IPS DF 6.9 (cell line): ENCODE measurements at places on chromosomes 12 and 14.

DNA sequence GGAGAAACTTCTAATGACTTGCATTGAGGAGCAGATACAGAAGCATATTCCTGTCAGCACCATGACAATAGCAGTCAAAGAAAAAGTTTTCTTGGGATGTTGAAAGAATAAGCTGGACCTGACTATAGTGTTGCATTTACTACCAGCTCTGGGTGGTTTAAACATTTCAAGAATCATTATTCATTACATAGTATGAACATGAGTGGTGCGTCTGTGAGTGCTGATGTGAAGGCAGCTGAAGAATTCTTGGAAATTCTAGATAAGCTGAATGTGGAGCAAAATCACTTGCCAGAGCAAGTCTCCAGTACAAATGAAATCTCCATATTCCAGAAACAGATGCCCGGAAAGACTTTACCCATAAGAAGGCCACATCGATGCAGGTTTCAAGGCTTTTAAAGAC, 45.0 kb upstream of the STAB2 start:
- no peak for DNase-seq

- no peak for DNase-seq
These were observed 186.8 kb upstream of the RBM19 start for GRCh38 chr12:114152890-114153289.

DNA sequence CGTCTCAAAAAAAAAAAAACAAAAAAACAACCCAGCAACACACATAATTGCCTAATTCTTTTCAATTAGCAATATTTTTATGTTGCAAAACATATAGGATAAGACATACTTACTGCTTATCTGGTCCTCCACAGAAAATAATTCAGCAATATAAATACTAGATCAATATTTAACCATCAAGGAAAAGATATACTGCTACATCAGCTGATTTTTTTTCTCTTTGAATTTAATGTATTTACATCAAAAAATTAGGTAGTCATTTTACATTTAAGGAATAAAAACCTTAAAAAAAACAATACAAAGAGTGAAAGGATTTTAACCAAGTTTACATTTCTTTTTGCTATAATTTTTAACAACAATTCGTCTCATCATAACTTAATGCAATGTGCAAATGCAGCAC, 28.1 kb downstream of the SPTSSA start:
- no peak for DNase-seq

GRCh38 chr12:62345667-62346066, 85.5 kb downstream of the USP15 start:
- DNase-seq = no peak

GRCh38 chr14:65069874-65070413, 32.4 kb downstream of the MAX start:
- DNase-seq = no peak

- DNase-seq = no peak
These were observed 36.0 kb downstream of the RTRAF start for GRCh38 chr14:52025310-52025709.

DNA sequence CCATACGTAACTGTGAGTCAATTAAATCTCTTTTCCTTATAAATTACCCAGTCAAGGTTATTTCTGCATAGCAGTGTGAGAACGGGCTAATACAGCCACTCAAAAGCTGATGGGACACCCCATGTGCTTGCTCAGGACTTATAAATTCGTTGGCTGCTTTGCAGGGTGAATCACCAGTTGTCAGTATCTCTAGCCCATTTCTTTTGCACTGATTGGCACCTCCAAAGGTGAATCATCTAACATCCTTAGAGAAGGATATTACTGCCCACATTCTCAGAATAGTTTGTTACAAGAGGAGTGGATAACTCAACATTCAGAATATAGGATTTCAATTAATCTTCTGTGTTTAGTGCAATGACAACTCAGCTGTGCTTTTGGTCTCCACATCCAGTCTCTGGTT, 601.5 kb downstream of the KCNH5 start:
- DNase-seq = no peak

DNA sequence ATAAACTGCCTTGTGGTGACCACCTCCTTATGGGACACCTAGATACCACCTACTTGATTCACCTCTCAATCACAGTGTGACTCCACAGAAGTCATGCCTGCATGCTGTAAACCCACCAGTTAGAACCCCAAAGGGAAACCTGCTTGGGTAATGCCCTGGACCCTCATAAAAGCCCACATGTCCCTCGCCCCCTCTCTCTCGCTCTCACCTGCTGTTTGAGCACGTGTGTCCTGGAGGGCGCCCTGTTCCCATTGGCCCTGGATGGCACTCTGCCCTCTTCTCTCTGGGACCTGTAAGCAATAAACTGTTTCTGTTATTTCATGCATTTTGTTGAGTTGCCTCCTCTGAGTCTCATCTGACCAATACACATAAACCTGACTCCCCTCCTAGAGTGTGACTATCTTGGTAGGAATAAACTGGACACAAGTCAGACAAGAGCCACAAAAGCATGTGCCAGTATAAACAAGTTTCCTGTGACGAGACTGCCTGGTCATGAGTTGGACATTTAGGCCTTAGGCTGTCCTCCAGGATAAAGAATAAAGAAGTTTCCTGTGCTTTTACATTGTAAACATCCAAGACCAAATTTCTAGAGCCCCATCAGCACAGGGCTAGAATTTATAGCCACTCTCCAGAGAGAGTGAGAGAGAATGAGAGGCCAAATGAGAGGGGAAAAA, 8.6 kb downstream of the IFI27L2 start:
- no peak for DNase-seq

DNA sequence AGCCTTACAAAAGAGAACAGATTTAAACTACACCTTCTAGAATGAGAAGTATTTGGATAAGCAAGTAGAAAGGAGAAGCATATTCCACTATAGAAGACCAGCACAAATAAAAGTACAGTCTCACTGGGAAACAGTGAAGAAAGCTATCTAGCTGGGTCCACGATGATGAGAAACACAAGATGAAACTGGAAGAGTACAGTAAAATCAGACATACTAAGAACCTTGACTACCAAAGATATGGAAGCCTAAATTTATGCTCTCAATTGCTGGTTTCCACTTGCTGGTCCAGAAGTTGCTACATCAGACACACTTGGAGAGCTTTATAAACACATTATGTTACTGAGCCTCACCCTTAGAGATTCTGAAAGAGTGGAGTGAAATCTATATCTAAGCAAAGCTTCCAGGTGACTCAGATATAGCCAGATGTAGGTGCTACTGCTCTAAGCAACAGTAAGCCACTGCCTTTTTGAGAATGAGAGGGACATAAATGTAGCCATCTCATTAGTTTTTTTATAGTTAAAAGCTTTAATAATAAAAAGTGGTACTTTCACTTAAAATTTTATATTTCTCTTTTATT, 96.3 kb upstream of the BBS10 start:
- no peak for DNase-seq

GRCh38 chr14:56185992-56186391, 67.8 kb downstream of the PELI2 start:
- no peak for DNase-seq

DNA sequence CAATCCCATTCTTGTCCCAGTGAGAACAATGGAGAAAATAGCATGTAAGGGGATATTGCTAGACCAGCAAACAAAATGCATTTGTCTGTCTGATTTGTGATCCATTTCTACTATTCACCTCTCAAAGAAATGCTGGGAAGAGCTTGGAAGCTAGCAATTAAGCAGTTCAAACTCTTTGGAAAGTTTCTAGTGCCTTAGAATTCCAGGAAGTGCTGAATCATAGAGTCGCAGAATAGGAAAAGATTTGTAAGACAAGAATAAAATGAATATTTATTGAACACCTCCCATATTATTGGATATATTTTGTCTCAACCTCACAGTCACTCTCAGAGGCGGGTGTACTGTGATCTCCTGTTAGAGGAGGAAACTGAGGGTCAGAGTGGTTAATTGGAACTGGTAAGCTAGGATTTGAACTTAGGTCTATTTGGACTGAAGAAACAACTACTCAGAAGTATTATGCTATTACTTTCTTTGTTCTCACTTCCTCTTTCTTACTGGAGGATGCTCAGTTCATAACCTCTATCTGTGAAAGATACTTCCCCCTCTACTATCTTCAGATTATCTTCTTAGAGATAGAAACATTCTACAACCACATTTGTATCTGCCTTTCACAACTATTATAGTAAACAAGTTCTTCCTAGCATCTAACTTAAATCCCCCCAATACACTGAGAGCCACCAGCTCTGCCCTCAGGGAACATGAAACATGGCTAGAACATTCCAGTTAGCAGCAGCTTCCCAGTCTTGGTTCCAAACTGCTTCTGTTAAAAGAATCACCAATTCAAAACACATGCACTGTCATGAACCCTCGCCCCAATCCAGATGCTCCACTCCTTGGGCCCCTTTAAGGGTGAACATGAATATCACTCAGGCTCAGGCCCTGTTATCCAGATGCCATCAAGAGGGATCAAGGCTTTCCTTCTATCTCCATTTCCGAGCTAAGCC, 64.2 kb downstream of the DRAM1 start:
- no peak for DNase-seq

GRCh38 chr14:39472078-39472477, 39.8 kb upstream of the FBXO33 start:
- no peak for DNase-seq

- no peak for DNase-seq
These were observed 13.0 kb downstream of the ATG14 start for GRCh38 chr14:55398679-55399078.

- no peak for DNase-seq
These were observed 97.9 kb upstream of the RESF1 start for GRCh38 chr12:31861360-31861759.

DNA sequence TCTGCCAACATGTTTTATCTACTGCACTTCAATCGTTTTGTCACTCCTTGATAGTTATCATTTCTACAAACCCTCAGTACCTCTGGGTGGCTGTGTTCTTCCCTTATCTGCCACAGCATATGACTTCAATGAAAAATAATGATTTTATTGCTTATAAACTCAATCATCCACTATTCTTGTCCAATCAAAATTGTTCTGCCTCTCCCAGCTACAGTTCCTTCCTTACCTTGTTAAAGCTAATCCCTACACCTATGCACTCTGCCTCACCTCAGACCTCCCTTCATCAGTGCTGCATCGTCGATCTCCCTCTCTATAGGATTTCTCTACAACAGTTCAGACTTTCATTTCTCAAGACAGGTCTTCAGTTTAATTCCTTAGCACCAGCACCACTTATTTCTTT, 58.8 kb downstream of the ERGIC2 start:
- no peak for DNase-seq

DNA sequence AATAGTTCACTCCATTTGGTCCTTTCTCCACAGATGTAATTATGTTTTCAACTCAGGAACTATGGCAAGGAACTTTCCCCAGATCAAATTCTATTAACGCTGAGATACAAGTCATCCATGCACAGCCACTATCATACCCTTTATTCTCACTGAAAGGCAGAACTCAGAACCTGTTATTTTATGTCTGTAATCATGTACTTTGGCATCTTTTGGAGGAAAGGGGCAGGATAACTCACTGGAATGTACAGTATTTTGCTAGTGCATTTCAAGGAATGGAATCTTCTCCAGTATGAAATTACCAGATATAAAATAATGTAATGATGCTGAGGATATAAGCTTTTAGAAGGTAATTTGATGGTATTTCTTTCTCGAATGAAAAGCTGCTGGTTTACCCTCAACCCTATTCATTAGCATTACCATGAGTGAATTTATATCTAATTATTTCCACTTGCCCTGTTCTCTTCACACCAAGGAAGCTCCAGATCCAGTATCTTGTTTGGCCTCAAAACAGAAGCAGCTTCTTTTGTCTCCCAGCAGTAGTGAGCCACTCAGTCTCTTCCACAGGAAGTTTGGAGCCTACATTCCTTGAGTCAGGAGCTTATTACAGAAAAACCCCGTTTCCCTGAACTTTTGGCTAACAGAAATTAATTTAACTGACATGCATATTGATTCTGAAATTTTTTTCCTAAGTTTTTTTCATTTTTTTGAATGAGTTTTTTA, 10.0 kb upstream of the AMHR2 start:
- DNase-seq = no peak

DNA sequence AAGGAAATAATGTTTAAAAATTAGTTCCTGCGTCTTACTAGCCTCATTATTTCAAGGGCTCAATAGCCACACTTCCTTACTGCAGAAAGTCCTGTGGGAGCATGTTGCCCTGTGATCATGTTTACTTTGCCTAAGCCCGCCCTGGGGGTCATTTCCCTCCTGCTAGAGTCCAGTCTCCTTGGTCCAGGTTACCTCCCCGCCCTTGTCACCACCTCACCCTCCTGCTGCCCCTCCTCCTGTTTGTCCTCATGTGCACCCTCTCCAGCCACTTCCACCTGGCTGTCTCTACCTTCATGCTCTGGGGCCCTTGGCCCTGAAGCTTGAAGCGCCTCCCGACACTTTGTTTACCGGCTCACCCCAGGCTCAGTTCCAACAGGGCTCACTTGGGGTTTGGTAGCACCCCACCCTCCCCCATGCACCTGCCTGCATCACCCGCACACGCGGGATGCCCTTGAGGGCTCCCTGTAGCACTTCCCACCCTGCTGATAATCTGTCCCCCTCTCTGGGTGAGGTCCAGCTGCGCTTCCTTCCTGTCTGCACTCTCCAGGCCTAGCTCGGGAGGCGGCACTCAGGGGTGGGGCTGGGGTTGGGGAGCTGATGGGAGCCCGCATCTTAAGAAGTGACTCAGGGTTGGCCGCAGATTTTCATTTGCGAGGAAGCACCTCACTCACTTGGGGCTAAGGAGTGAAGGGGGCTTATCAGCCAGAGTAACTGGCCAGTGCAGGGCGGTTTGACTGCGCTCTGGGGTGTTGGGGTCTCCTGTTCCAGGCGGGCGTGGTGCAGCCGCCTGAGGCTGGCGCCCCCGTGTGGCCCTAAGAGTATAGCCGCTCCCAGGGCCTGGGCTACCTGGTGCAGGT, 40.1 kb downstream of the SMIM41 start:
- no peak for DNase-seq

DNA sequence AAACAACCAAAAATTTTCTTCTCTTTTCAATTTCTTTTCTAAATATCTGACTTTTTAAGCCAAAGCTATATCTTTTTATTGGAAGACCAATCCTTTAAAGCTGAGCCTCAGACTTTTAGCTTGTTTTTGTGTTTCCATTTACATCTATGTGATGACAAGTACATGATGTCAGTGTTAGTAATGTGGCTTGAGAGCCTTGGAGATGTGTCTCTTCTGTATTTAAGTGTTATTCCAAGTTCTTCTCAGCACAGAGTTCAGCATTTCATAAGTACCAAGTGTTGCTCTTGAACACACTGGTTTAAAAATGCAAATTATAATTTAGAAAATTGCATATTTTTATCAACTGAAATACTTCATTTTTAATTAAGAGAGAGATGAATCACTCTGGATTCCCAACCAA, 948.9 kb upstream of the FLRT2 start:
- DNase-seq = no peak

DNA sequence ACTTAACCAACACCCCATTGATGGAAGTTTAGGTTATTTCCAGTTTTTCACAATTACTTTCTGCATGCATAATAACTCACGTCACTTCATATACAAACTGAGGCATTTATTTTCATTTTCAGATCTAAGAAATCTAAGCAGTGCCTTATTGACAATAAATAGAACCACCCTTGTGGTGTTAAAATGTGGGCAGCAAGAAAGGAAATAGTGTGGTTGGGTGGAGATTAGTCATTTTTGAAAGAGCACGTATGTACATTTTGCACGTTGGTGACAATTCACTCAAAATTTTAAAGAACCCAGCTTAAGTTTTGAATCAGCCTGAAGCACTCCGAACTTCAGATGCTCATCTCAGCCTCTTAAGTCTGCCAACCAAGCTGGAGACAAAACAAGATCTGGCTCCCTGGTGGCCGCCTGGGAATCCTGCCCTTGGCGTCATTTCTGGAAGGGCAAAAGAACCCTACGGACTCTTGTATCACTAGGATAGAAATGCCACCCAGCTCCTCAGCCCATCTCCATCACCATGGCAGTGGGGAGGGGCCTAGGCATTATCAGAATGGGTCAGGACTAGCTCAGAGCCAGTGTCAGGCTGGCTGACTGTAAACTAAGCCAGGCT, 89.5 kb upstream of the BCL2L14 start:
- DNase-seq = no peak
